Myocyte (in vitro differentiated cells): ENCODE measurements at places on chromosomes 6 and 20. TPM values are rescaled to one million over a fixed set of nuclear protein-coding genes. Genes with fewer than 3 reads are reported as not detected.

ADGRF5 gene
- 0.03 TPM in 1 of 2 replicates, not detected in the other for total RNA-seq

ADTRP gene
- total RNA-seq: 0.26 and 1.2 TPM in 2 replicates

TFAP2D gene
- total RNA-seq: not detected in 2 replicates

KCNK15 gene
- not detected in 2 replicates for total RNA-seq

DNPH1 gene
- 63.6 and 109 TPM in 2 replicates for total RNA-seq

TAAR5 gene
- total RNA-seq: not detected in 2 replicates

DYNLT2 gene
- total RNA-seq: 3.0 and 3.1 TPM in 2 replicates

C6orf58 gene
- total RNA-seq: 0.62 TPM in 1 of 2 replicates, not detected in the other

KIF13A gene
- 51.2 and 84.5 TPM in 2 replicates for total RNA-seq

OR2H2 gene
- not detected in 2 replicates for total RNA-seq

MUC21 gene
- not detected in 2 replicates for total RNA-seq

PTCRA gene
- total RNA-seq: not detected in 2 replicates

EPB41L1 gene
- 8.3 and 8.8 TPM in 2 replicates for total RNA-seq

SLC24A3 gene
- 0.03 and 0.16 TPM in 2 replicates for total RNA-seq

SIGLEC1 gene
- 0.53 and 1.3 TPM in 2 replicates for total RNA-seq

MAS1 gene
- total RNA-seq: under 0.01 TPM in 1 of 2 replicates, not detected in the other
